ACHN (cell line): ENCODE measurements at places on chromosomes 1 and 21.

DNA sequence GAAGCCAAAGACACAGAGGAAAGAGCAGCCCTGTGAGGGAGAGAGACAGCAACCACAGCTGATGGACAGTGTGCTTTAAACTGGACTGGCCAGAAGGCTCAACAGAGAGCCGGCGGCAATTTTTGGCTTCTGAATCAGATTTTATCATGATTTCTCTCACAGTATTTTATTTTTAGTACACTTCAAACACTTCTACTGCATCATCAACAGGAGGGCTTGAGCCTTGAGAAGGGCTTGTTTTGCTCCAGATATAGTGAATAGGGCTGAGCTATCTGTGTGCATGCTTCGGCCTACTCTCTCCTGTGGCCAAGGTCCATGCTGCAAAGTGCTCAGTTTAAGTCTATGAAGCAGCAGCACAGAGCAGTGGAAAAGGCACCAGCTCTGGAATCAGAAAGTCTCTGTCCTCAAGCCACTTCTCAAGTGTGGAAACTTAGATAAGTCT lies 33.3 kb downstream of the ADCY10 start:
- no peak for DNase-seq

- no peak for DNase-seq
These were observed 39.5 kb upstream of the FAM20B start for GRCh38 chr1:178986204-178986603.

- DNase-seq = no peak
These were observed 179.3 kb downstream of the ETS2 start for GRCh38 chr21:38984982-38985567.

DNA sequence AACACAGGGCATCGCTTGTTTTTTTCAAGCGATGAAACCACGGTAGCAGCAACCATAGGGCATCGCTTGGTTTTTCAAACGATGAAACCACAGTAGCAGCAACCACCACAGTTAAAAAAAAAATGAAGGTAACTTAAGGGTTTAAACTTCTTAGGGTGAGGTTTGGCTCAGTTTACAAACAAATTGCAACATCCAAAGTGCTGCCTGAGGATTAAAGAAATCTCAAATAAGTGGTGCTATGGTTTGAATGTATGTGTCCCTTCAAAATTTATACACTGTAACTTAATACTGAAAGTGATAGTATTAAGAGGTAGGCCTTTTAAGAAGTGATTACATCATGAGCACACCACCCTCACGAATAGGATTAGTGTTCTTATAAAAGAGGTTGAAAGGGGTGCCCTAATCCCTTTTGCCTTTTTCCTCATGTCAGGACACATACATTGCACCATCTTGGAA lies 6.4 kb upstream of the GBP5 start:
- DNase-seq = no peak

GRCh38 chr1:153355445-153356071 lies 2.1 kb upstream of the S100A9 start:
- DNase-seq = peak; percentile 72

- DNase-seq = no peak
These were observed 21.9 kb downstream of the PUM1 start for GRCh38 chr1:31043631-31044030.

DNA sequence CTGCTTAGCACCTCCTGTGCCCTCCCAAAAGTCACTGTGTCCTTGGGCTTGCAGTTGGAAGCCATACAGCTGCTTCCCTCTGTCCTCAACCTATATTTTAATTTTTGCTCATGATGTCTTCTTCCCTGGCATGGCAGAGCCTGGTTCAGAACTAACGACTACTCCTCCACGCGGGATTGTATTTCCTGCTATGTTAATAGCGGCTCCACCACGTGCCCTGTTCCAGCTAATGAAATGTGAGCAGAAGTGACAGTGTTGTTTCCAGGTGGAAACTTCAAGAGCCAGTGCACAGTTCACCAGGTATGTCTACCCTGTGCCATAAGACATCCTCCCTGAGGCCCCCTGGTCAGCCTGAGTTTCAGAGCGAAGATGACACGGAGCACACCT lies 52.1 kb downstream of the DHRS3 start:
- no peak for DNase-seq

- no peak for DNase-seq
These were observed 674.6 kb downstream of the PTPRC start for GRCh38 chr1:199313444-199313843.
